NCI-H774 (cell line): ENCODE measurements at places on chromosomes 1 and 21.

DNA sequence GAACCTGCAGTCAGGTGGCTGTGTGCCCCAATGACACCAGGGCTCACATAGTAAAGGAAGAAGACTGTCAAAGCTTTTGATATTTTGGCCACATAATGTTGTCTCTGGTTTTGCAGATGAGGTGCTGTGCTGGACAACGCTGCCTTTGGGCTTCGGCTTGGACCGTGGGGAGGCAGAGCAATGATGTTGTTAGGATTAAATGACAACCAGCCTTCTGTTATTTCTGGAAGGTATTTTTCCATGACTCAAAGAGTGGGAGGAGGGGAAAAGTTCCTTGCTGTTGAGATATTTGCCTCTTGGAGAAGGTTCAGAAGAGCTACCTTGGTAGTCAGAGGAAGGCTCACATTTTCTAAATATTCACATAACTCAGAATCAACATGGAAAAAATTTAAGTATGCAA, 187.3 kb upstream of the GALNT2 start:
- DNase-seq: no peak

DNA sequence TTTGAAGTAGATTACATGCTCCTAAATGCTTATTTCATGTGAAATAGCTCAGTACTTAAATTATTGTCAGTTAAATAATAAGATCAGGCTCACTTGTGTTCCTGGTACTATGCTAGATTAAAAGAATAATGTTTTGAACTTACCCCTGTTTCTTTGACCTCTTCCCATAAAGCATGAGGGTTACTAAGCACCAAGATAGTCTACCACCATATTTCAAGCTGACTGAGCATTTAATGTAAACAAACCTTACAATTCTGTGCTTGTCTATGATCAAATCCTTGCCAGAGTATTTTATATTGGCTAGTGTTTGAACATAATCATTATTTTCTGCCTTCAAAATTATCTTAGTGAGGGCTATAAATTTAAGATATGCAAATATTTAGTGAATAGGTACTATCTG, 98.1 kb downstream of the LHX9 start:
- no peak for DNase-seq

- peak; percentile 47 for DNase-seq
Observed at GRCh38 chr1:34460193-34460592, 283.5 kb downstream of the C1orf94 start.

DNA sequence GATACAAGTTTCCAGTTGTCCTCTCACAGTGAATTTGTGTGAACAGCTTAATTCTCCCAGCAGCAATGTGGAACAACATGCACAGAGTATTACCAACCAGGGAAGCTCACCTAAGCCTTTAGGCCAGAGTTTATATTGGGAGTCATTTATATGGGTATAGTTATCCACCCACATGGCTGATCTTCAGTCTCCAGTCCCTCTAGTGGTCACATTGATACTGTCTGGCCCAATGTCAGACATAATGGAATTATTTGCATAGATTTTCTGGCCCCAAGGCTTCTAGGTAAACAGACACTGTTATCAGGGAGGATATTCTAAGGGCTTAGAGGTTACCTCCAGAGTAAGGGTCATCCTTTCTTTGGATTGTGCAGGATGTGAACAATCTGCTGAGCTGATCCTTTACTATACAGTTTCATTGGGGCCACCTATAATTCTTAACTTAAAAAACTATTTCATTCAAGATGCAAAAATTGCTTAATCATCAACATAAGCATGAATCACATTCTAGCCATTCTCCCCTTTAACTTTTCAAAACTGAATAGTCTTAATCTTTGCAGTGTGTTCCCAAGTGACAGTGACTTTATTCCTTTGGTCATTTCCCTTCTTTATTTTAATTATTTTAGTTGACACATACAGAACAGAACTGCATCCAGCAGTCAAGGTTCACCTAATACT, 210.9 kb downstream of the LTN1 start:
- no peak for DNase-seq

GRCh38 chr1:17181781-17182464, 23.0 kb upstream of the PADI1 start:
- DNase-seq: no peak

DNA sequence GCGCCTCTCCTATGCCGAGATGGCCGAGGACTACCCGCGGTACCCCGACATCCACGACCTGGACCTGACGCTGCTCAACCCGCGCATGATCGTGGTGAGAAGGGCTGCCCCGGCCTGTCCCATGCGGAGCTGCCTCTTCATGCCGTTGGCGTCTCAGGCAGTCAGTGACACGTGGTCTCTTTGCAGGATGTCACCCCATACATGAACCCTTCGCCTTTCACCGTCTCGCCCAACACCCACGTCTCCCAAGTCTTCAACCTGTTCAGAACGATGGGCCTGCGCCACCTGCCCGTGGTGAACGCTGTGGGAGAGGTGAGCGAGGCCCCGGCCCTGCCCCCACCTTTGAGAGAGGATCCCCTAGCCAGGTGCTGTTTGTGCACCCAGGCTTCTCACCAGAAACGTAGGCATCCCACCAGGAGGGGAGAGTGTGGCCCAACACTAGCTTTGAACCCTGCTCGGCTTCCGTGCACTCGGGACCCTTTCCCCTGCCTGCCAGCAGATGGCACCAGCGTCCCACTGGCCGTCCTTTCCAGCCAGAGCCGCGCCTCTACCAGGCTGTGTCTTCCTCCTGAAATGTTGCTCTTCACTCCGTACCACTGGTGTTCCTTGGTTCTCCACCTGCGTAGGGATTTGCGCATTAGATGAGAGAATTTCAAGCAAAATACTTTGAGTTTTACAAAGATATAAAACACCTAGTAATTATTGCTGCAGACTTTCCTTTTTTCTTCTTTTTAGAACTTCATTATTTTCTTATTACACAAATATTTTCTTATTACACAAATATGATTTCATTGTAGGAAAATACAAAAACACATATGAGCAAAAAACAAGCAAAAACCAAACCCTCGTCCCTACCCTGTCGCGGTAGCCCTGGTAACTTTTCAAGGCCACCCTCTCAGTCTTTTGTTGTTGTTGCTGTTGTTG, 9.0 kb downstream of the NPPA start:
- peak; percentile 1 for DNase-seq

GRCh38 chr21:21559285-21560045, 561.3 kb downstream of the NCAM2 start:
- no peak for DNase-seq

DNA sequence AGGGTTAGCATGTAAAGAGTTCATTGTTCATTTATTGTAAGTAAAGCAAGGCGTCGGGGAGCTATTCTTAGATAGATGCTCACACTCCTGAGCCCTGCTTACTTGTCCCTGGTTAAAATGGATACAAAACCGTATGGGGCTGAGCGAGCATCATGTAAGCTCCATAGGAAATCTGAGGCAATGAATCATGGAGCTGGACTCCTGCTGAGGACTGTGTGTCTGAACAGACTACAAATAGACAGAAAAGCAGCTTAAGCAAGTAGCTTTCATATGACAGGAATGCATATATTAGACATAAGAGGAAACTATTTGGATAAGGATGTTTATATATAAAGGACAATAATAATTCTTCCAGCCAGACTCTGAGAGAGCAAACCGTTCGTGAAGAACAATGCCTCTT, 604.9 kb upstream of the PTBP2 start:
- DNase-seq: peak; percentile 57

DNA sequence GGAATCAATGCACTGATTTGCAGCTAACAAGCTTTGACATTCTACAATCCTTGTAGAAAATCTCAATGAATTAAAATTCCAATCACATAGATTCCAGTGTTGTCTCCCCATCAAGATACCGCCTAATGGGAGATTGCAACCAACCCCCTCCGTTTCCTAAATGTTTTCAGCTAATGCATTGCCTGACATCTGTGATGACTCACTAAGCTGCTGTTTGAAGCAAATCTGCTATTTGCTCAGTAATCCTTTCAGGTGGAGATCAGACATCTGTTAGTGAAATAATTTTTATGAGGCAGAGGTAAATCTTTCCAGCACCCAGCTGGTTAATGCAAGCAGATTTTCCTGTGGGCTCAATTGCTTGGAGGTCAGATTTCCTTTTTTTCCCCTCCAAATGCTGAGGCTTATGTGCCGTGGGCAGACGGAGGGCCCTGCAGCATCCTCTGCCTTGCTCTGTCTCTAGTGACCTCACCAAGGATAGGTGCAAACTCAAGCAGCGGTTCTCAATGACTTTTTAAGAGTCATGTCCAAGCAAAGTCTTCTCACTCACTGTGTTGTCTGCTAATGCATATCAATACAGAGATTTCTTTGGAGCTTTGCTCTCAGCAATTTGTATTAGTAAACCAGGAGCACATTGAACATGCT, 91.1 kb upstream of the RAB3GAP2 start:
- no peak for DNase-seq

DNA sequence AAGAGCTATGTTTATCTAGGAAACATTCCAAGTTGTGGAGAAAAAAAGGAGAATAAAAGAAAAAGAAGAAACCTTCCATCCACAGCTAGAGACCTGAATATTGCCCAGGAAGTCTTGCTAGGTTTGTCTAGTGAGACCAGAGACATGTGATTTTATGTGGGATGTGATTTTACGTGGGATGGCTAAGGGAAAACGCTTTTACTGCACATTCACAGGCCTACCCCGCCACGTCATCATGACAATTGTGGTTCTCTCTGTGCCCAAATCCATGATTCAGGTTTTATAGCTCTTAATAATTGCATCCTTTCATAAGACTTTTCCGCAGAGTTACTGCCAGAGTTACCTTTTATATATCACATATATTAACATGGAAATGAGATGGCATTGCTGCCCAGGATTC, 86.4 kb upstream of the SSX2IP start:
- no peak for DNase-seq

- no peak for DNase-seq
Observed at GRCh38 chr1:67832737-67833601, at the start of gene GNG12. TSS of gene GNG12 (minus strand) at chr1:67833467. CDS start at chr1:67707686, 125,781 bp downstream.

DNA sequence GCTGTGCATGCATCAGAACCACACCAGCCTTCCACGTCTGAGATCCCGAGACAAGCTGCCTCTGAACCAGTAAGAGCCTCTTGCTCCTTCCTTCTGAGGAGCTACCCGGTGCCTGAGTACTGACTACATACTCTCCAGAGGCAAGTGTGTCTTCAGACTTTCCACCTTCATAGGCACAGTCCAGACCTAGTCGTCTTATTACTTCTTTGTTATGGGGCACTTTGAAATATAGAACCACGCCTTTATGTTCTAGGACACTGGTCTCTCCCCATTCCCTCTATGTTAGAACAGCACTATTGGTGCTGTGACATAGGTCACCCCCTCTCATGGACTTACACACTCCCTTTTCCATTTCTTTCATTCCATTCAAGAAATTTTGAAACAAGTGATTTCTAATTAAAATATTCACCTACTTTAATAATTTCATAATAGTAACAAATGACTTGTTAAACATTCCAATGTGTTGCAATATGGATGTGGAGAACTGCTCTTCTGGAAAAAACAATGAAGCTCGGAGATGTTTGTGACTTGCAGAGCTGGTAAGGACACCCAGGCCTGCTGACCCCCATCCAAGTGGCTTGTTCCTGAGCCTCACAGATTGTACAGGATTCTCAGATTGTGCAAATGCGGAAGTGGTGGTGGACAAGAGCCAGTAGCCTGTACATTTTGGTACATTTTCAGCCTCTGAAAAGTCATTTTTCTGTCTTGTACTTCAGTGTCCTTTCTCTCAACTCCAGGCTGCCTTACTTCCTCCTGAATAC, 76.1 kb upstream of the SIPA1L2 start:
- no peak for DNase-seq

DNA sequence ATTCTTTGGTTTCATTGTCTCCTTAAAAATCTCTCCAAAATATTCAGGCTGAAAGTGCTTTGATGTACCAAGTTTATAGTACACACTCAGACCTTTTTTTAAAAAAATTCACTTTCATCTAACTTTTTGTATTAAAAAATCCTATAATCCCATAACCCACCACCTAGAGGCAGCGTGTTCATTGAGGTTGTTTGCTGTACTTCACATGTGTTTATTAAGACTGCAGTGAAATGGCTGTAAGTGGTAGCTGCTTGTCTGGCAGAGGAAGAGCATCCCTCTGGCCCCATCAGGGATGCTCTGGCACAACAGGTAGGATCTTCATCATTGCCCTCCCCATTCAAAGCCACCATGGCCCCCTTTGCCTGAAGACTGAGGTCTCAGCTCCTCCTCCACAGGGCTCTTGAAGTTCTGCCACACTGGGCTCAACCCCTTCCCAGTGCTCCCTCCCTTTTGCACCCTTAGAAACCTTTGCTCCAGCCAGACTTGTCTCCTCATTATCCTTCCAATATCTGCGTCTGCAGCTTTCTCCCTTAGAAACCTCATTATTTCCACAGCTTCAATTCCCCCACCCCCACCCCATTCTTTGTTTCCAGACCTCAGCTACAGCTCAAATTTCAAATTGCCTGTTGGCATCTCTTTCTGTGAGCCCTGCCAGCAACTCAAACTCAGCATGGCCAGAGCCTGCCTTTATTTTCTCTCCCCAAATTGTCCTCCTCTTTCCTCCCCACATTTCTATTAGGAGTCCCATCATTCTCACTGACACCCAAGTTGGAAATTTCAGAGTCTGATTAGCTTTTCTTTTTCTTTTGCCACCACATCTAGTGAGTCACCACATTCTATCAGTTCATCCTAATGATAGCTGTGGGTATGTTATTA, 369.6 kb upstream of the USP24 start:
- no peak for DNase-seq

GRCh38 chr1:63545780-63546179, 22.5 kb downstream of the EFCAB7 start:
- no peak for DNase-seq

- no peak for DNase-seq
Observed at GRCh38 chr1:54315099-54315498, 91.1 kb downstream of the SSBP3 start.

GRCh38 chr1:82515650-82516049, 714.9 kb downstream of the ADGRL2 start:
- no peak for DNase-seq

- DNase-seq: no peak
Observed at GRCh38 chr1:79204779-79205479, 198.4 kb upstream of the ADGRL4 start.

DNA sequence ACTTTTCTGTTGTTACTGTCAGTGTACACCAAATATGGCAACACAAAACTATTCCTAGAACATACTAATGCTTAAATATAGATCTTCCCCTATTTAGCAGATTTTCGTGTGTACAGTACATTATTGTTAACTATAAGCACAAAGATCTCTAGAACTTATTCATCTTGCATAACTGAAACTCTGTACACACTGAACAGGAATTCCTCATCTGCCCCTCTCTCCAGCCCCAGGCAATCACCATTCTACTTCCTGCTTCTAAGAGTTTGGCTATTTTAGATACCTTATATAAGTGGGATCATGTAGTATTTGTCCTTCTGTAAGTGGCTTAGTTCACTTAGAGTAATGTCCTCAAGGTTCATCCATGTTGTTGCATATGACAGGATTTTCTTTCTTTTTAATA, 4.5 kb upstream of the RGL1 start:
- DNase-seq: no peak

DNA sequence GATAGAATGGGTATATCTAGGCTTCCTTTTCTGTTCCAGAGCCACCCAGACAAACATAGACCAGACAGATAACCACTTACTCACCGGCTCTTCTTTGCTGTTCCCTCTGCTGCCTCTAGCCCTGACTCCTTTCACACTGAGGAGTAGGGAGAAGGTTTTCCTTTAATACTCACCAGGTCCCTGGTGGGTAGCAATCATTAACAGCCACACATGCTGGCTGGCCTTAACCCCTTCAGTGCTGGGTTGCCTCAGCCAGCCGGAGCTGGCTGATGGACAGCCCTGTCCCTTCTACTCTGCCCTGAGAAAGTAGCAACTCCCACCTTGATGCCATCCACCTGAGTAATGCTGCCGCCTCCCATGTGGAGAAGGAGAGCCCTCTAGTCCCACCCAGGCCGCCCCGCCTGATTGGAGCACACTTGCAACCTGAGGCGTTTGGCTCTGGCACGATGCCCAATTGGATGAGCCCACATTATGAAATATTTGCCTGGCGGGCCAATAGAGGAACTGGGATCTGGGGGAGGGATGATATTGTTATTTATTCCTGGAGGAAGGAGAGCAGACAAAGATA, 71.6 kb downstream of the PLEKHA6 start:
- no peak for DNase-seq
